ENCODE measurements at places on chromosomes 6 and 20. TPM values are rescaled to one million over a fixed set of nuclear protein-coding genes. Genes with fewer than 3 reads are reported as not detected.

Gene MYT1
- total RNA-seq: not detected

Gene PAQR8
- total RNA-seq: 6.1 TPM

Gene SRF
- 16.9 TPM for total RNA-seq

Gene HLA-DMA
- total RNA-seq: 12.1 TPM
